Natural killer cell (primary cell): ENCODE measurements at places on chromosomes 2 and 18. TPM values are rescaled to one million over a fixed set of nuclear protein-coding genes. Genes with fewer than 3 reads are reported as not detected.

MC2R gene
- total RNA-seq = not detected

RIT2 gene
- total RNA-seq = not detected

ANKRD39 gene
- total RNA-seq = 15.5 TPM

LYG2 gene
- not detected for total RNA-seq

CYP27A1 gene
- 1.6 TPM for total RNA-seq

CNDP1 gene
- 0.60 TPM for total RNA-seq

DNAH7 gene
- total RNA-seq = 0.07 TPM

SGPP2 gene
- 0.25 TPM for total RNA-seq

CHPF gene
- total RNA-seq = 9.6 TPM

GAD1 gene
- total RNA-seq = not detected

HOXD11 gene
- not detected for total RNA-seq

- no peak for DNase-seq
Measured at GRCh38 chr2:241531161-241531722, 22.9 kb upstream of the STK25 start.

GRCh38 chr2:213234641-213235040, 49.6 kb upstream of the SPAG16 start:
- DNase-seq = no peak

GRCh38 chr2:203786549-203787351, 80.3 kb downstream of the CD28 start:
- no peak for DNase-seq

- no peak for DNase-seq
Measured at GRCh38 chr2:112582314-112582746, 2.1 kb upstream of the CHCHD5 start.

DNA sequence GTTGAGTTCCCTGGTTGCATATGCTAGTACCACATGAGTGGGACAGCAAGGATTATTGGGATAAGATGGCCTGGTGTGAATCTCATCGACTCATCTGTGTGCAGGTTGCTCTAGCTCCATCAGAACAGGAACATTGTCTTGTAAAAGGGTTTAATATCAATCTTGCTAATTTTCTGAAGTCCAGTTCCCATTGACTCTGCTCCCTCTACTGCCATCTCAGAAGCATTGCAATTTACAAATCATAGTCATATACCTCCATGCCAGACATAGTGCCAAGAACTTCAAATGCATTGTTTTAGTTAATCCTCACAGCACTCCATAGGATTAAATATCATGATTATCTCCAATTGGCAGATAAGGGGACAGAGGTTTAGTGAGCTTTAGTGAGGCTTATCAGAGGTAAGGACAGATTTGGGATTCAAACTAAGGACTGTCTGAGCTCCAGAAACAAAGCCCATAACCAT, 4.8 kb upstream of the STAT4 start:
- no peak for DNase-seq

GRCh38 chr18:30280861-30281470, 761.6 kb downstream of the DSC3 start:
- no peak for DNase-seq

DNA sequence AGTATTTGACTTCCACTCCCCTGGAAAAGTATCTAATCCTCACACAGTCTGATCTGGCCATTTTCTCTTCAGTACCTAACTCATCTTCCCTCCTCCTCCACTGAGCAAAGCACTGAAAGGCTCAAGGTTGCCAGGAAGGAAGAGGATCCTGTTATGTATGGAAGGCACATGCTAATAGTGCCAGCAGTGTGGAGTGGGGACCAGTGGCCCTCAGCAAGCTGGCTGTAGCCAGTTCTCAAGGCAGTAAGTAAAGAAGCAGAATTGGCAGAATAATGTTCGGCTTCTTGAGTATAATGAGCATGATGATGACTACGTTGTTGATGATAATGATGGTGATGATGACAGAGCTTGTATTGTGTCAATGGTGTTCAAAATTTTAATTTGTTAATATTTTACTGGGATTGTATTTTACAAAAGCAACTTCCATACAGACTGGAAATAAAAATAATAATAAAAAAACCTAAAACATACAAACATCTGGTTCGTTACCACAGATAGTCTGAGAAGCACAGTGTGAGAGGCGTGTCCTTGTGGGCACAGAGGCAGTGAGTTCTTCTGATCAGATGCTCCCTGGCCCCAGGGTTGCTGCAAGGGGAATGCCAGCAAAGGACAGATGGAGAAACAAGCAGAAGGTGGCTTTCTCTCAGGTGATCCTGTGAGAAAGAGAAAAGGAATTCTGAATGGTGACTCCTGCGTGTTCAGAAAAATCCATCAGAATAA, 528.8 kb downstream of the CMPK2 start:
- no peak for DNase-seq

GRCh38 chr2:239259603-239260298, 141.1 kb downstream of the HDAC4 start:
- DNase-seq = no peak

GRCh38 chr18:13258921-13259320, 40.4 kb downstream of the LDLRAD4 start:
- DNase-seq = no peak

- DNase-seq = no peak
Measured at GRCh38 chr2:54377901-54378493, 78.1 kb upstream of the SPTBN1 start.

- no peak for DNase-seq
Measured at GRCh38 chr2:54455131-54455562, 980 bp upstream of the SPTBN1 start.

- no peak for DNase-seq
Measured at GRCh38 chr2:138838851-138839620, 58.8 kb upstream of the NXPH2 start.

GRCh38 chr2:66595556-66595955, 160.6 kb downstream of the MEIS1 start:
- DNase-seq = no peak

DNA sequence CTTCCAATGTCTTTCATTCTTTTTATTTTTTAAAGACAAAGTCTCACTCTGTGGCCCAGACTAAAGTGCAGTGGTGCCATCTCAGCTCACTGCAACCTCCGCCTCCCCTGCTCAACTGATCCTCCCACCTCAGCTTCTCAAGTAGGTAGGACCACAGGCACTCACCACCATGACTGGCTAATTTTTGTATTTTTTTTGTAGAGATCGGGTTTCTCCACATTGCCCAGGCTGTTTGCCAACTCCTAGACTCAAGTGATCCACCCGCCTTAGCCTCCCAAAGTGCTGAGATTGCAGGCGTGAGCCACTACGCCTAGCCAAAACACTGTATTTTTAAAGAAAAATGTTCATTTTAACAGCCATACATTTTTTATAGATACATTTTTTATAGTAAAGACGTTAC, 12.7 kb downstream of the GCKR start:
- no peak for DNase-seq

DNA sequence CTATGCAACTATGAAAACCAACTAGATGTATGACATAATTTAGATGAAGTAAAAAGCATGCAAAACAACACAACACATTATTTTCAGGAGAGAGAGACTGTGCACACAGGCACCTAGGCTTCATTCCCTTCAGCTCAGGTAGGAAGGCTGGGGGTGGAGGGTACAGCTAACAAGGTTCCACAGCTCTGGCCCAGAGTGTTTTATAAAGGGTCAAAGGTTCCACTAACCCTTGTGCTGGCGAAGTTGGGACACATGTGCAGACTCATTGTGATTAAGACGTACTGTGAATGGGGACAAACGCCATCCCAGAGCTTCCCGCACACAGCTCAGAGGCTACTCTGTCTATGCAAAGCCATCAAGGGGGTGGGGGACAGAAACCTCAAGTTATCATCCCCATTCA, 19.1 kb downstream of the CCDC93 start:
- no peak for DNase-seq

- no peak for DNase-seq
Measured at GRCh38 chr18:74436158-74436769, 20.8 kb downstream of the DIPK1C start.

GRCh38 chr18:58766946-58767345, 95.7 kb downstream of the MALT1 start:
- no peak for DNase-seq

DNA sequence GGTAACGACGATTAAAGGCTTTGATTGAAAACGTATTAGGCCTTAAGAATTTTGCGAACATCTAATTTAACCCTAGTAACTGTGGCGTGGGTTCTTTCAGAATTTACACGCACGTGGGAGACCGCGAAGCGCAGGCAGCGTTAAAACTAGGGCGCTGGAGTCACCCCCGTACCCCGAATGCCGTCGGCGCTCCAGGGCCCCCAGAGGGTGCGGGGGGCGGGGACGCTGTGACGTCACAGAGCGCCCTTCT, 673 bp upstream of the SMCHD1 start:
- no peak for DNase-seq

DNA sequence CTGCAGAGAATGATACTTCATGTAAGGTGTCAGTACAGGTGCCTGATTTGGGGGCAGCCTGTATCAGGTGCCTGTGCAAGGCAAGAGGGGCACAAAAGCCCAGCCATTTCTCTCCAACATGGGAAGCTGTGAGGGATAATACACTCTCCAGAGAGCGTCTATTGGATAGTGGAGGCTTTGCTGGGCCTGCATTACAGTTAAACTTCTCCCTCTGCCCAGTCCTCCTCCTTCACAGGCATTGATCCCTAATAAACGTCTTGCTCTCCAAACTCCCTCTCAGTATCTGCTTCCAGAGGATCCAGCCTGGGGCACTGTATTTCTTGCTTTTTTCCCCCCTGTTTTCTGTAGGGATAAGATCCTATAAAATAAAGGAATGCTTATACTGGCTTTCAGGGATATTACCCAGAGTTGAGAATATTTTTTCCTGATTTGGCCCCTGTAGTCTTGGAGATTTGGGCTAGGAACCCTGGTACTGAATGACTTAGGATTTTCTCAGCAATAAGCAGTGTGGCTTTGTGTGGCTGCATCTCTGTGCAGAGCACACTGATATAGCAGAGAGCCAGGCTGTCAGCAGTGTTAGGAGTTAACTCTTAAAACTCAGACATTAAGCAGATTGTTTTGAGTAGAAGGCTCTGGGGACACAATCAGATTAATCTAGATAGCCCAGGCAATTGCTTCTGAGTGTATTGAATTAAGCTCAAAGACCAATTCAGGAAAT, 330.6 kb downstream of the CYRIA start:
- DNase-seq = no peak

GRCh38 chr2:133365117-133365516, 203.1 kb downstream of the NCKAP5 start:
- no peak for DNase-seq

- no peak for DNase-seq
Measured at GRCh38 chr18:36185157-36185556, 2.1 kb upstream of the MOCOS start.

DNA sequence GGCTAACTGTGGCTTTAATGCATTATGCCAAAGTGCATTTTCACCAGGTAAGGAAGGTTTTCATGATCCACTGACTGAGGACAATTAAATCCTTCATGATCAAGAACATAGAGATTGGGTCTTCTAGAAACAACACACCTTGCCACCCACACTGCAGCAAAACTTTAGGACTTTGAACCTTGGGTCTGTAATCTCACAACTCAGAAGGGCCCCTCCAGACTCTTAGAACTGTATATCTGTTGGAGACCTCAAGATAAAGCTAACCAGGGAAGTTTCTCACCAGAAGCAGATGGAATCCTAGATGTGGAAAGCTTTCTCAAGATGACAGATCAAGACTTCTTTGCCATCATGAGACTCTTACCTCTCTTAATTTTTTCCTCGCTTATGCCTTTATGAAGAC, 42.5 kb upstream of the MAT2A start:
- no peak for DNase-seq

DNA sequence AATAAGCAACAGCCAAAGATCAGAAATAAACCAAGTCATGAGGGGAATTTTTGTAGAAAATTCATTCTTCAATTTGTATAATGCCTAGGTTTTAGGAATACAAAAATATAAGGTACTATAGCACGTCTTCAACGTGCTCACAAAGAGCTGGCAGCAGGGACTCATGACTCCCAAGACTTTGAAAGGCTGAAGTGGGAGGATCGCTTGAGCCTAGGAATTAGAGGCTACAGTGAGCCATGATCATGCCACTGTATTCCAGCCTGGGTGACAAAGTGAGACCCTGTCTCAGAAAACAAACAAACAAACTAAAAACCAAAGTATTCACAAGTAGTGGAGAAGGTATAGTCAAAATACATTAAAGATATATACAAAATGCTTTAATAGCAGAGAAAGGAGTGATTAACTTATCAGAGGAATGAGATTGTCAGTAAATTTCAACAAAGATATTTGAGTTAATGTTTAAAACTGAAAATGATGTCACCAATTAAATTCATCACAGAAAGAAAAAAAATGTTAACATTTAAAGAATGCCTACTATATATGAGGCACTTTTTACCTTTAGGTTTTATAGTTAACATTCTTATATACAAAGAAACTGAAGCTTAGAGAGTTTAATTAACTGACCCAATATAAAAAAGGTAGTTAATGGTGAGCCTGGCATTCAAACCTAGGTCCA, 3.2 kb downstream of the WDR33 start:
- no peak for DNase-seq

- no peak for DNase-seq
Measured at GRCh38 chr2:62856228-62857040, 150.9 kb downstream of the EHBP1 start.

GRCh38 chr2:226868331-226869162, 32.7 kb downstream of the RHBDD1 start:
- DNase-seq = no peak

DNA sequence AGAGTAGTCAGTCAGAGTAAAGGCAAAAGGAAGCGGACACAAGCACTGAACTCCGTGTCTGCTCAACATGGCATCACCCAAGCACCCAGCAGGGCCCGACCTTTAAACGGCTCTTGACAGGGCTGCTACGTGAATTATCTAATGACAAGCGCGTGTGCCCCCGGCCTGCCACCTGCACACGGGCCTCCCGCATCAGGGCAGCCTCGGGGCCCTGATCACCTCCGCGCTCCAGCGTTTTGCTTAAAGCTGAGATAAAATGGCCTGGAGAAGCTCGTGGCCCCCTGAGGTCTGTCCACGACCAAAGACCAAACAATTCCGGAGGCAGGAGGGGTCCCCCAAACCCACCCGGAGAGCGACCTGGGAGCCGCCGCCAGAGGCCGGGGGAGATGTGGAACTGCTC, 376 bp downstream of the NDUFA10 start:
- peak; percentile 54 for DNase-seq

- DNase-seq = no peak
Measured at GRCh38 chr2:2512931-2513330, 181.9 kb upstream of the MYT1L start.

- no peak for DNase-seq
Measured at GRCh38 chr2:15811367-15811766, 129.0 kb upstream of the MYCN start.

- DNase-seq = no peak
Measured at GRCh38 chr18:50424877-50425690, 50.2 kb downstream of the SKA1 start.

DNA sequence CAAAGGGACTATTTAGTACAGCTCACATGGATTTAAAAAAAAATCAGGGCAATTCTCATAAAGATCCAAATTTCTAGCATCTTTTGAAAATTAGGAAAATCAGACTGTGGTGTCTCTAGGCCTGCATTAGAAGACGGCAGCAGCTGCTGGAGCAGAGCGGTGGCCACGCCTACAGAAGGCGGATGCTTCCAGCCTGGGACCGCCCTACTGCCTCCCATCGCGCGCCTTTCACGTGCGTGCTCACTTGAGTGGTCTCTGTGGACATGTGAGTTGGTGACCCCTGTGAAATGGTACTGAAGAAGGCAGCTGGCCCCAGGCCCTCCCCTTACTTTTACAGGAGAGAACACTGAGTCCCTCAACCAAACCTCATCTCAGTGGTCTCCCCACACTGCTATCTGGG, 15.2 kb upstream of the ZFP36L2 start:
- no peak for DNase-seq

- no peak for DNase-seq
Measured at GRCh38 chr2:610491-610890, 66.7 kb downstream of the TMEM18 start.
